Transverse colon (tissue), 4 donors: ENCODE measurements at places on chromosomes 6 and 20. TPM values are rescaled to one million over a fixed set of nuclear protein-coding genes. Genes with fewer than 3 reads are reported as not detected.

The SLC22A1 gene
- total RNA-seq, result not detected

- peak; percentile 12 for DNase-seq
Observed at GRCh38 chr6:89372506-89372901, 20.0 kb upstream of the UBE2J1 start.

The CCN6 gene
- not detected for total RNA-seq

The TMEM74B gene
- not detected for total RNA-seq

DNA sequence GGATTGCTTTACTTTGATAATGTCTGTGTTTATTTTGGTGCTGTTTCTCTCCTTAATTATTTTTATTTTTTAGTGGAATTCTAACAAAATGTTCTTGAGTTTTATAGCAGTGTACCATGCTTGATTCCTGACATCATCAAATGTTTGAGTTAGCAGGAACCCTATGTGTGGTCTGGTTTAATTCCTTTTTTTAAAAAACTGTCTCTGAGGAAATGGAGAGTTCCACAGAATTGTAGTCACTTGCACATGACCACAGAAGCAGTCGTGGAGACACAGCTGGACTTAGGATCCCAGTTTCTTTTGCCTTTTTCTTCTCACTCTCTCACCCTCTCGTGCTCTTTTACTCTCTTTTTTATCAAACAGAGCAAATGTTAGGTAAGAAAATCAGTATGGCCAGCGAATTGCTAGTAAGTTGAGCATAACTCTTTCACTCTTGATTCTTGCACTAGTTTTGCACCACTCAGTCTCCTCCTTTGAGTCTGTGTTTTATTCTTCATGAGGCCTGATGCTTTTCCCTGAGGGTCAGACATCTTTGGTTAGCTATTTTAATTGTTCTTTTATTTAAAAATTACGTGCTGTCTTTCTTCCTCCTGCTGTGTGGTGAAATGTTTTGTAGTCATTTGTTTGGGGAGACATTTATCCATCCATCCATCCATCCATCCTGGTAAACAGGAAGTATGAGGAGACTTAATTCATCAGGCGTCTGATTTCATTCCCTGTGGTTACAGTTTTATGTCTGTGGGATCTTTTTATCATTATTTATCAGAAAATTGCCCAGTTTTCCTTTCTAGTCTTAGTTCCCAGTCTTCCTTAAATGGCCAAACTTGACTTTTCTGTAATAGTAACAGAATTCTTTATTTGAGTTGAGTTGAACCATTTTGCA, 83.0 kb downstream of the SCAF8 start:
- no peak for DNase-seq

GRCh38 chr20:10511509-10512251, 76.6 kb downstream of the SLX4IP start:
- peak; percentile 79 for DNase-seq

The PLEKHG1 gene
- total RNA-seq, result 63.6 TPM

GRCh38 chr6:150830439-150831165, 34.9 kb upstream of the MTHFD1L start:
- no peak for DNase-seq

DNA sequence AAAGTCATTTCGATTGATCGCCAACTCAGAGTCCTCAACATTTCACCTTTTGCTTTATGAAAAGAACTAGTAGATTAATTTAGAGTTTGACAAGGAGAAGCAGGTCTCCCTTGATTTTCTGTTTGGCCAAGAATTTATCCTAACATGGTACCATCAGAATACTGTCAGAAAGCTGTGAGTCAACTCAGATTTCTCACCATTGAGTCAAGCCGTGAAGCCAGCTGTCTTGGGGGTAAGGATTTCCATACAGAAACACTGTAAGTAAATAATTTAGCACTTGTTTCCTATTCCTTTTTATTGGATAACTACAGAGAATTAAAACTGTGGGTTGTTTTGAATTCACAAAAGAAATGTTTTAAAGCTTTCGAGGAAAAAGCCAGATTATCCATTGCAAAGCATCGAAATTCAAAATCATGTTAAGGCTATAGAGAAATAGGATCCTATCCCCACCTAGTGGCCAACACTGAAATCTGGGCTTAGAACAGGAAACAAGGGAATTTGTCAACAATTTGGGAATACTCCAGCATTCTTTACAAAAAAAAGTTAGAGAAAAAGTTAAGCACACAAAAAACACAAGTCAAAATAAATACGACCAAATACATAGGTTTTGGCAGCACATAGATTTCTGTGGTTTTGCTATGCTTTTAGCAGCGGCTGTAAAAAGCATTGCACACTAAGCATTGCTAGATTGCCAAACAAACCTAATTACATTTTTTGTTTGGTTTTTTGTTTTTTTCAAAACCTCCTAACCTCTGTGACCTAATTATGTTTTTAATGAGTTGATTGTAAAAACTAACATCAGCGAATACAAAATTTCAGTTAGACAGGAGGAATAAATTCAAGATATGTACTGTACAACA, 44.2 kb downstream of the COL11A2 start:
- DNase-seq, result no peak

DNA sequence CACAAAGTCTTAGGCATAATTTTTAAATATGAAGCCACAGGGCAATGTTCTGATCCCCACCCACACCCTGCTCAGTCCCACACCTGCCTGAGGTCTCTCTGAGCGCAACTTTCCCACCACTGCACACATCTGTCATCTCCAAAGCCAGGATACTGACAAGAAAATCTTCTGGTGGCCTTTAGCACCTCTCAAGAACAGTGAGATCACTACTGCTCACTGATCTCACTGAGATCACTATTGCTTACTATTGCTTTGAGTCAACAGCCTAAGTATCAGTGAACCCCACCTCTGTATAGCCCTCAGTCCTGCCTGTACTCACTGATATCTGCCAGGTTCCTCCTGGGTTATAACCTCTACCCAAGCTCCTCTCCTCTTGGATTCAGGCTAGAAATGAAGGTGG, 6.4 kb downstream of the TNFRSF21 start:
- no peak for DNase-seq

The SGK2 gene
- 125 TPM for total RNA-seq

- no peak for DNase-seq
Observed at GRCh38 chr6:40287296-40287850, 299.8 kb downstream of the LRFN2 start.

The ADGB gene
- 28.7 TPM for total RNA-seq

DNA sequence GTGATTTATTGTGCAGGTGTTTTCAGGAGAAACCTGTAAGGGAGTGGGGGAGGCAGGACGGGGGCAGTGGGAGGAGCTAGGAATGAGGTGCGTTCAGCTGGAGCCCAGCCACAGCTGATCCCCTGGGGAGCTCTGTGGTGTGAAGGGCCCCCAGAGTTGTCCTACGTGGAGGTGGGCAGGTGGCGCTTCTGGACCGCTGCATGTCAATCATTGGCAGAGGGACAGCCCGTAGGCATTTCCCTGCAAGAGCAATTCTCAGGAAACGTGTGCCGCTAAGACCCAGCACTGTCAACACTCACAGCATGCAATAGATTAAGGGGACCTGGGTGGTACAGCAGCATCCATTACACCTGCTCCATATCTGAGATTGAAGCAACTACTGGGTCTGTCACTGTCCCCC, 88.0 kb downstream of the PRND start:
- DNase-seq, result peak; percentile 23

The GNRH2 gene
- total RNA-seq, result not detected

The THEMIS gene
- 5.6 TPM for total RNA-seq

- no peak for DNase-seq
Observed at GRCh38 chr6:150452428-150453243, 83.8 kb downstream of the IYD start.

The TMEM170B gene
- total RNA-seq, result 2.6 TPM

The ARMC2 gene
- 3.6 TPM for total RNA-seq

The SALL4 gene
- not detected for total RNA-seq

The OPRL1 gene
- total RNA-seq, result 0.14 TPM

The CABLES2 gene
- 8.4 TPM for total RNA-seq
